ENCODE measurements at places on chromosomes 7 and 10.

DNA sequence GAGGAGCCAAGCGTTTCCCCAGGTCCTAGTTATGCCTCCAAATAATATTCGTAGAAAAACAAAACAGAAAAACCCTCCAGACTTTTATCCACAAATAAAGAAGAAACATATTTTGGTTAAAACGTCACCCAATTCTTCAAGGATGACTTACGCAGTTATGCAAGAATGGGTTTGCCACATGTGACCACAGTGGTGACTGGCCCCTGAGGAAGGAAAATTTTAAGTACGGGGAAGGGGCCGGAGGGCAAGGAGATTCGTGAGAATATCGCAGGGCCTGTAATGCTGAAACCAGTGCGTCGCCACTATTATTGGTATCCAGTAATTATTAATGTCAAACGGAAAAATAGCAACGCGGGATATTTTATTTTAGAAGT lies 537 bp upstream of the MRPS24 start:
- peak; percentile 94 for DNase-seq

GRCh38 chr10:73803680-73804286 lies 7.6 kb downstream of the NDST2 start:
- DNase-seq: peak; percentile 68

DNA sequence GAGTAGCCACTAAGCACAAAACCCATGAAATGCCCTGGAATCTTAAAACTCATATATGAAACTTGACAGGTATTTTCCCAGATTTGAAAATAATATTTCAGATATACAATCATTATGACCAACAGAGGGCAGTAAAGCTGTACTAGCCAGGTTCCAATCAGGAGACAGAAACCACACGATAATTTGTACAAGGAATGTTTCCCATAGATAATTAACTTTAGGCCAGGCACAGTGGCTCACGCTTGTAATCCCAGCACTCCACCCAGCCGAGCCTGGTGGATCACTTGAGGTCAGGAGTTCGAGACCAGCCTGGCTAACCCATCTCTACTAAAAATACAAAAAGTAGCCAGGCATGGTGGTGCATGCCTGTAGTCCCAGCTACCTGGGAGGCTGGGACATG lies 31.0 kb upstream of the NUB1 start:
- DNase-seq: peak; percentile 54

DNA sequence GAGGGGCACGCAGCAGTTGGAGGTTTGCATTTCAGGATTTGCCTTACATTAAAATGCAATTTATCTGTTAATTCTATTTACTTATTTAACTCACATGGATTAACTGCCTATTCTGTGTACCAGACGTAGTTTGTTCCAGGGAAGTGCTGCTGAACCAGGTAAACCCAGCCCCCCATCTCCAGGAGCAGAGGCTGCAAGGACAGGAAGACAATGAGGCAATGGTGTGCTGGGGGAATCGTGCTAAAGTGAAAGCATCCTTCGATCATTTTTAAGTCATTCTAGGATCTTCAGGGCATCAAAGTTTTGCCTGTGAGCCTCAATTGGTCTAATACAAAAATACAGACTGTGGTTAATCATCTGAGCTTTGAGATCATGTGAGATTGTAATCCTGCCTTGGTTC lies 166.4 kb downstream of the DNAJB6 start:
- DNase-seq: no peak

GRCh38 chr10:58576751-58577436 lies 64.2 kb downstream of the BICC1 start:
- no peak for DNase-seq

- no peak for DNase-seq
Measured at GRCh38 chr10:108598831-108599230, 1324.5 kb downstream of the XPNPEP1 start.

GRCh38 chr7:115191526-115191925 lies 269.6 kb downstream of the MDFIC start:
- DNase-seq: no peak

DNA sequence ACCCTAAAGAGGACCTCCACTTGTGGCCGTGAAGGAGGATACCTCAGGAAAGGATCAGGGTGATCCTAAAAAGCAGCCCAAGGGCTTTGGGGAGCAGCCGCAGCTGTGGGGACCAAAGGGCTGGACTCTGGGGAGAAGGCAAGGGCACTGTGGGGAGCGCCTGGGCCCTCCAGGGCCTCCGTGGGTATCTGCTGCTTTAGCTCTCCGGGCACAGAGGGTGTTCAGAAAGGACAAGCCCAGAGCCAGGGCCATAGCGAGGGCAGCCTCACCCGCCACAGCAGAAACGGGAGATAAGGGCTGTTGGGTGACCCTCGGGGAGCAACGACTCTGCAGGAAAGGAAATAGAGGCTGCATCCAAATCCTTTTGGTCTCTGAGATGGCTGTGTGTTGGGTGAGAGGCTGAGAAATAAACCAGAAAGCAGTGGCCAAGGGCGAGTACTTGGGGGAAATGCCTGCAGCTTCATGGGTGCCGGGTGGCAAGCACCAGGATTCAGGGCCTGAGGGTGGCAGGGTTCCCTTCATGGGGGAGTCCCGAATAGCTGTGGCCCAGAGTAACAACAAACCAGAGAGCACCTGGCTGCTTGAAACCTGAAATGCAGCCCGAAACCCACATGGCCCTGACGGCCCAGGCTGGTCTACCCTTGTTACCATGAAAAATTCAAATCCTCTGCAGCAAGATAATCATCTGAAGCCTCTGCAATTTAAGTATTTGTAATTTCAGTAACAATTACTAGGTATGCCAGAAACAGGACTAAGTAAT lies 95.2 kb downstream of the VIPR2 start:
- DNase-seq: no peak

GRCh38 chr7:22860337-22860736 lies 37.7 kb upstream of the TOMM7 start:
- DNase-seq: no peak

DNA sequence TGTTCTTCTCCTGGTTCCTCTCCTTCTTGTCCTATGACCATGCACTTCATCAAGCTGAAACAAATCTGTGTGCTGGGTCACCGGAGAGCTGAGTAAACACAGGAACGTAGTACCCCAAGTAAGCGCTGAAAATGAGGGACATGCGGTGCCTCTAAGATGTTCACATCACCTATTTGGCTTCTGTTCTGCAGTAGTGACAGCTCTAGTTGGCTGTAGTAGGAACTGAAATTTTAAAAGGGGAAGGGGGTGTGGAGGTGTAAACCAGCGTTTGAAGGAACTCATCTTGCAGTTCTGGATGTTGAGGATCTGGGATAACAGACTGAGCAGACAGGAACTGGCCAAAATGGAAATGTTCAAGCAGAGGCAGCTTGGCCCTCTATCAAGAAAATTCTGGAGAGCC lies 85.2 kb downstream of the WNT2 start:
- DNase-seq: no peak

- DNase-seq: no peak
Measured at GRCh38 chr7:157309988-157310668, 26.7 kb upstream of the DNAJB6 start.

- DNase-seq: no peak
Measured at GRCh38 chr10:78811174-78811573, 257.6 kb upstream of the ZMIZ1 start.

DNA sequence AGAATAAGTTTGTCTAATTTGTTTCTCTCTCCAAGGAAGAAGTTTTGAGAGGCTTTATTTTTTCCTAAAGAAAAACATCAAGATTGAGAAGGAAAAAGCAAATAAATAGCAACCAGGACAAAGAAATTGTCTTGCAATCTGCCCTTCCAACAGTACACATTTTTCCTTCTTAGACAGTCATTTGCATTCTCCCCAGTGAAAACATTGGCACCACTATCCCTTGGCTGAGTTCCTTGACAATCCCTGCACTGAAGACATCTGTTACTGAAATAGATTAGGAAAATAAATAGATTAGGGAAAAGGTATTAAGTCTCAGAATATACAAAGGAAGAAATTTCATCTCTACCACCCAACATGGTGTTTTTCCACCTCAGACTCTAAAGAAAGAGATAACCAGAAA lies 12.2 kb upstream of the TMEM243 start:
- DNase-seq: no peak

DNA sequence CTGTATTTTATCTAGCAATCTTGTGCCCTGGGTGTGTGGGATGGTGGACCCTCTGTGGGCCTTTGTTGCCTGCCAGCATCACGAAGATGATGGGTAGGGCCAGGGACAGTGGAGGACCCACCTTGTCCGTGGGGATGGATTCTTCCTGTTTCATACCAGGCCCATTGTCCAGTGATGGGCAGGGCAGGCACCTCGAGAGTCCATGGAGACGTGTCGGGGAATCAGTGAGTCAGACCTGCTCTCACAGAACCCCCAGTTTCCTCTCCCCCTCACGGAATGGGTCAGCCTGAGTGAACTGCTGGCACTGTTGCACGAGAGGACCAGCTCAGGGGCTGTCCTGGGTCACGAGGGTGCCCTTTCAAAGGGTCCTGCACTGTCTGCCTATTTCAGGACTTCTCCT lies 401.2 kb downstream of the RPS24 start:
- DNase-seq: no peak

DNA sequence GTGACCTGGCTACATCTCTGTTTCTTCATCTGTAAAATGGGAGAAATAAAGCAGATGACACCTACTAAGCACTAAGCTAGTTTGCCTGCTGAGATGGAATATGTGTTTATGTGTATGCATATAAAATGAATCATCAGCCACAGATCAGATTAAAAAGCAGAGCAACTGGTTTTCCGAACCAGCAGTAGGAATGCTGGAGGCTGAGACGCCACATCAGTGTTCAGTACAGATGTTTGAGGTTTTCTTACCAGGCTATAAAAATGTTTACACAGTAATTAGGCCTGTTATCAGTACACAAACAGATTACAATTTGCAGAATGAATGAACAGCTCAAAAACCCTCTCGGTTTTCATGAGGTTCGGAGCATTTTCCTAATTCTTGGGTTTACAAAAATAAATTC lies 85.8 kb downstream of the CALN1 start:
- no peak for DNase-seq

All from suppressor macrophage treated with lipopolysaccharide for 4 hours (primary cell).